SIG-M5 (cell line): ENCODE measurements at places on chromosomes 16 and 17.

GRCh38 chr16:11611871-11612664, 25.3 kb upstream of the LITAF start:
- no peak for DNase-seq

GRCh38 chr17:27818401-27819105, 18.2 kb upstream of the NOS2 start:
- DNase-seq = no peak

- no peak for DNase-seq
These were observed 65.0 kb downstream of the C17orf58 start for GRCh38 chr17:67931227-67931626.

DNA sequence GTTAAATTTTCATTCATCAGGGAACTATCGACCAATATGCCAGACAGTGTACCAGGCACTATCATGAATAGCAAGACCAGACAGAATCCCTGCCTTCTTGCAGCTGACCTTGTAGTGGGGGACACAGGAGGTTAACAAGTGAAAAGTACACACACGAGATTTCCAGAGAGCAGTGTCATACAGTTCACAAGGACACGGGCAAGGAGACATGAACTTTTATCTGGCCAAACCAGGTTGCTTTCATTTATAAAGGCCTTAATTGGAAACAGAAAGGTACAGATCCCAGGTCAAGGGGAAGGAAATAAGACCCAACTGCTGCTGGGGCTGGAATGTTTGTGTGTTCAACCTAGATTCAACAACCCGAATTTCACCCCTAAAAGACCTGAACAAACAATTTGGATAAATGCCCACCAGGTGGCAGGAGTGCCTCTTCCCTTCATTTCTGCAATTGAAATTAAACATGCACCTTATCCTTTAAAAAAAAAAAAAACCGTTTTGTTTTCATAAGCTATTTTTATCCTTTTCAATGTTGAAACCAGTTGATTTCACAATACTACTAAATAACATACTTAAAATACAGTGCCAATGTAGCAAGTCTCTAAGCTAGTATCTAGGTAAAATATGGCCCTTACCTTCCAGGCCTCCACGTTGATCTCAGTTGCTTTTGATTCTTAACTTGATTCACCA, 65.9 kb downstream of the EMP2 start:
- no peak for DNase-seq

- no peak for DNase-seq
These were observed 97.2 kb downstream of the NOG start for GRCh38 chr17:56690441-56691291.

GRCh38 chr17:46190763-46191162, 2.5 kb downstream of the KANSL1 start:
- DNase-seq = no peak

DNA sequence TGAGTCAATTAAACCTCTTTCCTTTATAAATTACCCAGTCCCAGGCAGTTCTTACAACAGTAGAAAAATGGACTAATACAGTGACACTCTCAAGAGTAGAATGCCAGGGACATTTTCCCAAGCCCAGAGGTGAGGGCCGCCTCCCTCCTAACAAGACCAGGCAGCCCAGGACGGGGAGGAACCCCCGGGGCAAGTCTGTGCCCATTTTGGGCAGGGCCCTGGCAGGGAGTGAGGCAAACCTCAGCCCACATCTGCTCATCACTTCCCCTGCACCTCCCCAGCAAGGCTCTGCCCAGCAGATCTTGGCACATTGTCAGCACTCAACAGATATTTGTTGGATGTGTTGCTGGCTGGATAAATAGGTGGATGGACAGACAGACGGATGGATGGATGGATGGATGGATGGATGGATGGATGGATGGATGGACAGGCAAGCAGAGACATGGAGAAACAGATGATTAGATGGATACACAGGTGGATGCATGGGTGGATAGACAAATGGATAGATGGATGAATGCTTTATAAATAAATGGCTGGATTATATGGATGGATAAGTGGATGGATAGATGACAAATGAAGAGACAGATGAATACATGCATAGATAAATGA, 271.3 kb downstream of the PARN start:
- DNase-seq = no peak

- no peak for DNase-seq
These were observed 26.8 kb downstream of the TNFRSF13B start for GRCh38 chr17:16945136-16945482.

GRCh38 chr17:36482611-36483504, 3.6 kb upstream of the ZNHIT3 start:
- no peak for DNase-seq

DNA sequence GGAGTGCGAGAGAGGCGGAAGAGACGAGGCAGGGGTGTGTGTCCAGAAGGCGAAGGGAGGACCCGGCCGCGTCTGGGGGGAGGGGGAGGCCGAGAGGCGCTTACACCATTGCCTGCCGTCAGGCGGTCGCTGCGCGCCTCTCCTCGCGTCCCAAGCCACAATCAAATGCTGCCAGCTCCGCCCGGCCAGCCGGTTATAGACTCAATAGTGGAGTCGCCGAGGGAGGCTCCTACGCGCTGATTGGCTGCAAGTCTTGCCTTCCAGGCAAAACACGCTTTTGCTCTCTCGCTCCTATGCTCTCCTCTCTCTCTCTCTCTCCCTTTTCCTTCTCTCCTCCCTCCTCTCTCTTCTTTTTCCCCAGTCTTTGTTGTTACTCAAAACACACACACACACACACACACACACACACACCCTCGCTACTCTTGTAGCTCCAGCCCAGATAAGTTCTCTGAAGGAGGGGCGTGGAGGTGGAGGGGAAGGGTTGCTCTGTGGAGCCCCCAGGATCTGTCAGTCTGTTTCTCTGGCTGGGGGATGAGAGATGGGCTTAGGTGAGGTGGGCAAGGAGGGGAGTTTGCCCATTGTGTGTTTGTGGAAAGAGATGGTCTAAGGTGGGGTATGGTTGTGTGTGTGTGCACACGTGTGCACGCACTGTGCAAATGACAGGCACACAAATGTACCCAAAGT, at the start of gene DLX3:
Gene DLX3 (minus strand): TSS at position 170 of the 684 bp plus-strand sequence. CDS start 226 bp downstream, outside the sequence.
- no peak for DNase-seq

- DNase-seq = no peak
These were observed 33.7 kb downstream of the SRCIN1 start for GRCh38 chr17:38571833-38572668.

DNA sequence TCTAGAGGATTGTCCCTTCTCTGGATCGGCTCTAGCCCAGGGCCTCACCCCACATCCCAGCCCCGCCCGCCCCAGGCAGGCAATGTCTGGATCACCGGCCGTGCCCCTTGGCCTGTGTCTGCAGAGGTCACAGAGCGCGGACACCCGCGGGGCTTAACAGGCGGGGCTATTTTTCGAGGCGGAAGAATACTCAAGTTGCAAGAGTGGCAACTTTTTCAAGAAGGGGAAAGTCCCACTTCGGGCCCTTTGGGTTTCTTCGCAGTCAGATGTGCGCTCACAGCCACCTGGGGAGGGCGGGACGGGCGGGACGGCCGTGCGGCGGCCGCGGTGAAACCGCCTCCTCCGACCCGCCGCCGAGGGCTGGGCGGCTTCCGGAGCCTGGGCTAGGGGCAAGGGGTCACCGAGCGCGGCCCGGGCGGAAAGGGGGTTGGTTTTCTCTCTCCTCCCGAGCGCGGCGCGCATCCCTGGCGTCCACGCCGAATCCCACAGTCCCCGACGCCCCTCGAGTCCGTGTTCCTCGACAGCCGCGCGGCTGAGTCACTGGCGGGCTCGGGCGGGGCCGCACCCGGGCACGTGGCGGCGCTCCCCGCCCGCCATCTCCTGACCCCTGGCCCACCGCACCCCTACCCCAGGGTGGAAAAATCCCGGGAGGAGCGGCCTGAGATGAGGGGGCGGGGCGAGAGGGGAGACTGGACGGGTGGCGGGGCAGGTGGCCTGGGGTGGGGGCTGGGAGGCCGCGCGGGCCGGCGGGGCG, 1.2 kb upstream of the PFN1 start:
- DNase-seq = no peak

DNA sequence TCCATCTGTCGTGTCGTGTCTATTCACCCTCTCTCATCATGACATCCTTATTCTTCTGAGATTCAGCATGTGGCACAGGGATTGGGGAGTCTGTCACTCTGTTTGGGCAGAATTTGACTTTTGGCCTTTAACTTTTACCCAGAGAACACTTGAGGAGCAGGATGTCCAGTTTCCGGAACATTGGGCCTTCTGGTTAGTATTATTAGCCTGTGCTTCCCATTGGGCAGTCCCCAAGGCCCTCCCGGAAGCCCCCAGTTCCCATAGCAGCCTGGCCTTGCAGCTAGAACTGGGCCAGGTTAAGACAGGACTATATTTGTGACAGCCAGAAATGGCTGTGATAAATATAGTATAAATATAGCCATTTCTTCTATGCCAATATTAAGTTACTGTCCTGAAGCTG, 9.6 kb downstream of the SCN4A start:
- no peak for DNase-seq

GRCh38 chr16:51658531-51658930, 507.5 kb upstream of the SALL1 start:
- no peak for DNase-seq

- no peak for DNase-seq
These were observed 779 bp upstream of the CCDC102A start for GRCh38 chr16:57537194-57537505.

DNA sequence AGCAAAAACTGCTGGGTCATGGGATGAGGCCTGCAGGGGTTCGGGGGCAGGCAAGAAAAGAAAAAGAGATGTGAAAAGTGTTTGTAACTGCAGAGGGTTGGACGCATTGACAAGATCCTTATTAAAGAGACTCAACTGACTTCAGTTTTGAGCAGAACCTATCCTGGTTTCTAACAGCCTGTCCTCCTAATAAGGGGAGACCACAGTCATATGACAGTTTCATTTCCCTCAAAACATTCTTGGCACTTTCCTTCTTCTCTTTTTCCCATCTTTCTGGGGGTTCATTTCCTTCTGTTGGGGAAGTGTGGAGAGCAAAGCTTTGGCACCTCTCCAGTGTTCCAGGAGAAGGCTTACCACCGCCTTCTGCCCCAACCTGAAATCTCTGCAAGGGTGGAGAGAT, 118.5 kb downstream of the MAF start:
- DNase-seq = no peak

- no peak for DNase-seq
These were observed 21.7 kb downstream of the SPHK1 start for GRCh38 chr17:76405967-76406647.

DNA sequence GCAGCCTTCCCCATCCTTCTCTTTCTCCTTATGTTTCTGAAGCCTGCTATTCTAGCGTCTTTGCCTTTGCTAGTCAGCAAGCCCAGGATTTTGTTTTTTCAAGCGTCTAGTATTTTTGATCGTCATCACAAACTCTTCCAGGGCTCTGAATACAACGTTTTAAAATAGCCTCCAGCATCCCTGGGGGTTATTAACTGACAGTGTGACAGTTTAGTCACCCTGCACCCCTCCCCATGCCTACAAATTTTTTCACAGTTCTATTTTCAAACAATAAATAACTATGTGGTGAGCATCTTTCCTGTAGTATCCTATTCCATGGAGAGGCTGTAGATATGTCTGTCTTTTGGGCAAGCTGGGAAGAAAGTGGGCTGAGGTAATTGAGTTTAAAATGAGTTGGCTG, 280.9 kb downstream of the MAP2K4 start:
- no peak for DNase-seq

GRCh38 chr17:55430541-55431288, 9.1 kb upstream of the MMD start:
- DNase-seq = no peak

GRCh38 chr16:52707676-52708337, 160.9 kb upstream of the TOX3 start:
- DNase-seq = no peak

- no peak for DNase-seq
These were observed 1.2 kb downstream of the NPTX1 start for GRCh38 chr17:80474961-80475909.

GRCh38 chr17:4560837-4561256, 470 bp upstream of the GGT6 start:
- DNase-seq = no peak

DNA sequence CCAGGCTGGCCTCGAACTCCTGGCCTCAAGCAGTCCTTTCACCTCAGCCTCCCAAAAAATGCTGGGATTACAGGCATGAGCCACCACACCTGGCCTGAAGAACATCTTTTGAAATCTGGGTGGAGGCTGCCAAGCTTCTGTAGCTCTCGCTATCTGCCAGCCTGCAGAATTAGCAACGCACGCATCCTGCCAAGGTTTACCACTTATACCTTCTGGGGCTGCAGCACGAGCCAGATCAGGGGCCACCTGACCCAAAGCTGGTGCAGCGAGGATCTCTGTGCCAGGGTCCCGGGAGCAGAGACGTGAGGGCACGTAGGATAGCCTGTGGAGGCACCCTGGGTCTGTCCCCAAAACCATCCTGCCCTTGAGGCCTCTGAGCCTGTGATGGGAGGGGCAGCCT, 22.2 kb downstream of the SLC38A8 start:
- DNase-seq = no peak

DNA sequence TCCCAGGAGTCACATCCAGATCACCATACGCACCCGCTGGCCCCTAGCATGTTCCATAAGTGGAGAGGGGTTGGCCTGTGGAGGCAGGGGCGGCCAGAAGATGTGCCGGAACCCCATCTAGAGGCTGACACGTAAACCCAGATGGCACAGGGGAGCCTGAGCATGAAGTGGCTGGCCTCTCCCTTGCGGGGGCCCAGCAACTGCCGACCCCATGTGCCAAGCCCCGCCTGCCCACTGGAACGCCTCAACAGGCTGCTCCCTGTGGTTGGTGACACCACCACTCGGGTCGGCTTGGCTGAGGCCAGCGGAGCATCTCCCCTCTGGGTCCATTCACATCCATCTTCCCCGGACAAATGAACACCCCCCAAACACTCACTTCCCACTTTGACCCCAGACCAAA, 9.5 kb downstream of the BCAR1 start:
- no peak for DNase-seq

DNA sequence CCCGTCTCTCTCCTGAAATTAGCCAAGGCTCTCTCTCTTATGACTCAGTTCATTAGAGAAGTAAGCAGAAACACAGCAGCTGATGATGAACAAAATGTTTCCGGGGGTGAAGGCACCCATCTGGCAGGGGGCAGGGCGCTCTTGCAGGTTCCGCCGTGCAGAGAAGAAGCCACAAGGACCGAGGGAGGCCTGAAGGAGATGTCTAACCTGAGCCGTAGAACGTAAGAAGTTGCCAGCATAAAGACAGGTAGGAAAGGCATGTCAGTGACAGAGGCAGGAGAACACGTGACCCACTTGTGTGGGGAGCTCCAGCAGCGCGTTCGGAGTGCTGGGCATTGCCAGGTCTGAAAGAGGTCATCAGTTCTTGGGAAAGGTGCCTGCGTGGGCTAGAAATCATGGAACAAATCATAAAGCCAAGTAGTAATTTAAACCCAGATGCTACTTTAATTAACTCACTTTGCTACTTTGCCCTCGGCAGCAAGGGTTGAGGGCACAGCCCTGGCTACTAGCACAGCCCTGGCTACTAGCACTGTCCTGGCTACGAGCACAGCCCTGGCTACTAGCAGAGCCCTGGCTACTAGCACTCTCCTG, 198.6 kb downstream of the RPTOR start:
- no peak for DNase-seq

- DNase-seq = peak; percentile 44
These were observed 943 bp downstream of the CNTROB start for GRCh38 chr17:7932949-7933348.

DNA sequence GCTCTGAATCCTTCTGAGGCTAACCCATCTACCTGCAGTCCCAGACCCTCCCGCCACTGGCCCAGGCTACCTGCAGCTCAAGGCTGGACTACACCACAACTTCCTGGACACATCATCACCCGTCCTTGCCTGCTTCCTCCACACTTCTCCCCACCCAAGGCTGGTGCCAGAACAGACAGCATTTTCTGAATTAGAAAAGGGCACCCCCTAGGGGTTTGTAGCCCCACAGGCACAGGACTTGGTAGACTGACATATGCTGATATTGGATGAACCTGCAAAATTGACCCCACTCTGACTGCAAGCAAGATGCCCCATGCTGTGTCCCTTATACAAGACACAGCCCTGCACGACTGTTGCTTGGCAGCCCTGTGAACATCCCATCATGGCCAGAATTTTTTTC, 271.5 kb upstream of the C16orf82 start:
- DNase-seq = no peak
